NCI-H1417 (cell line): ENCODE measurements at places on chromosomes 2 and 18.

GRCh38 chr18:28382215-28382879 lies 205.4 kb upstream of the CDH2 start:
- no peak for DNase-seq

GRCh38 chr2:15273452-15273851 lies 287.7 kb downstream of the NBAS start:
- no peak for DNase-seq

DNA sequence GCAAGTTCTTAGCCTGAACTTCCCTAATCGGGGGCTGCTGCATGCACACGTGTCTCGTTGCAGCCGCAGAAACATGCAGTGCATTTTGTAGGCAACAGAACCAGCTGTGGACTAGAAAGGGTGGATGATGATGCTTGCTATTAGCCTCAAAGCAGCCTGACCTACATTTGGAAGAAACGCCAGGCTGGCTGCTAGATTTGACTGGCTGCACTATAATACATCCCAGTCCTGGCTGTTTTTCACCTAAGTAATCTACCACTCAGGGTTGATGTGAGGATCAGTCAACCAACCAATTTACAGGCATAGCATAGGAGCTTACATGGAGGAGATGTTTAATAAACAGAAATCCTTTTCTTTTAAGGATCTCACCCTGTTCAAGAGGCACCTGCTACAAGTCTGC lies 56.4 kb upstream of the SPP2 start:
- no peak for DNase-seq

- no peak for DNase-seq
Observed at GRCh38 chr2:115739574-115739973, 1297.1 kb downstream of the DPP10 start.
